ENCODE measurements at places on chromosomes 1 and 21.
A peak's percentile ranks its signal among the peaks of the same experiment; 100 is the strongest.

DNA sequence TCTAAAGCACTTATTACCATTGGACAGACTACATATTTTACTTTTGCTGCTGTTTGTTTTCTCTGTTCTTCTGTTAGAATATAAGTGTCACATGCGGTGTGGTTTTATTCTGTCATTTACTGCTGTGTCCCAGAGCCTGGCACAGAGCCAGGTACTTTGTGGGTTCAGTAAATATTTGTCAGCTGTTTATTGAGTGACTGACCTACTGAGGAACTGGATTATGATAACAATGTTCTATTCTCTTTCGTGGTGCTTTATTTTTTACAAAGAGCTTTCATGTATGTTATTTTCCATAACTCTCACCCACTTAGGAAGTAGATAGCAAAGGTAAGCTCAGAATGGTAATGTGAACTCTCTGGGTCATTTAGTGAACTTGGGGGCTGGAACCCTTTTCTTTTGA is 118.8 kb downstream of the RWDD3 start:
- peak; percentile 61 for DNase-seq

GRCh38 chr21:35818597-35818996 is 241.7 kb downstream of the SETD4 start:
- DNase-seq = no peak

- no peak for DNase-seq
Measured at GRCh38 chr1:6037338-6037762, 8.3 kb upstream of the KCNAB2 start.

DNA sequence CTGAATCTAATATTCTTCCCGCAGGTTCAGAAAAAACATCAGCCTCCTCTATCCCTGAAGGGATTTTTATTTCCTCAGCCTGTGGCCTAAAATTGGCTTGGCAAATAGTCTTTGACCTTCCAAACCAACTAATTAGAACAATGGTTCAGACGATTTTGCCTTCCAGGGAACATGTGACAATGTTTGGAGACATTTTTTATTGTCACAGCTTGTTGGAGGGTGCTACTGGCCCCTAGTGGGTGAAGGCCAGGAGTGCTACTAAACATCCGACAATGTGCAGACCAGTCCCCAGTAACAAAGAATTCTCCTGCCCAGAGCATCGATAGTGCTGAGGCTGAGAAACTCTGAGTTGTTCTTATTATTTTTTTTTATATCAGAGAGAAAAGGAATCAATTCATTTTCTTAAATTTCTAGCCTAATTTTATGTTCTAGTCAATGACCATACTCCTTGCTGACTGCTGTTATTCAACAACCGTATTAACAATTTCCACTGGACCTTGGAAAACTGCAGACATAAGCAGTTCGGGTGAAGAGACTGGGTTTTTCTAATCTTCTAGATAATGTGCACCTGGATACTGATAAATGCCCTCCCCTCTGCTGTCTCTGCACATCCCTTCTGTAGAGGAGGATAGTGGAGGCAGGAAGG is 280.7 kb downstream of the LMX1A start:
- DNase-seq = peak; percentile 44

- no peak for DNase-seq
Measured at GRCh38 chr1:6028042-6028850, 17.4 kb upstream of the KCNAB2 start.

GRCh38 chr21:46168238-46168637 is 12.9 kb upstream of the FTCD start:
- DNase-seq = no peak

DNA sequence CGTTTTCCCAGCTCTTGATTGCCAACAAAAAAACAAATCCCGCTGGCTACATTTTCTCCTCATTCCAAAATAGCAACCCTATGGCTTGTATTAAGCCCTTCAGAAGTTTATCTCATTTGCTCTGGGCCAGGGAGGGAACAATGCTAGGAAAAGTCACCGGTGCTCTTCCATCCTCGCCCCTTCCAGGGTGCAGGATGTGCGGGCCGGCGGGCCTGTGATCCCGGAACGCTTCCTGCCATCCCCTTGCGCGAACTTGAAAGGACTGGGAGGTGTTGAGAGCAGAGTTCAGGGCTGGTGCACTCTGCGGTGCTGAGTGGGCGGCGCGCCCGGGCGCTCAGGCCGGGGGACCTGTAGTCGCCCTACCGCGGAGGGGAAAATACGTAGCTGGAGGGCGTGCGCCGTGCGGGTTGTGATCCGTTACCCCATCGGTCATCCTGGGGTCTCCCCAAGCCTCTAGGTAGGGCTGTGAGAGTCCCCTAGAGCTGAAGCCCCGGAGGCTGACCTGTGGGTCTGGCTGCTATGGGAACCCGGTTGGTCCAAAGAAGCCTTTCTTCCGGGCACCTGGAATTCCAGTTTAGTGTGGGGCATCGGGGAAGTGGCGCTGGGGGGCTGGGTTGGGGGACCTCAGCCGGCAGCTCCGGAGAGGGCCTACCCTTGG is 13.1 kb downstream of the NR5A2 start:
- peak; percentile 77 for DNase-seq

- DNase-seq = peak; percentile 52
Measured at GRCh38 chr1:51236531-51237350, 668 bp downstream of the RNF11 start.

All from HT-29 (cell line).